ENCODE measurements at places on chromosomes 5 and 9.

- DNase-seq = peak; percentile 1
Observed at GRCh38 chr5:21452449-21452848, 1400.7 kb downstream of the CDH12 start.

GRCh38 chr9:128225770-128226411 lies 22.7 kb downstream of the DNM1 start:
- no peak for DNase-seq

- DNase-seq = no peak
Observed at GRCh38 chr5:101677961-101678360, 618.1 kb downstream of the SLCO4C1 start.

DNA sequence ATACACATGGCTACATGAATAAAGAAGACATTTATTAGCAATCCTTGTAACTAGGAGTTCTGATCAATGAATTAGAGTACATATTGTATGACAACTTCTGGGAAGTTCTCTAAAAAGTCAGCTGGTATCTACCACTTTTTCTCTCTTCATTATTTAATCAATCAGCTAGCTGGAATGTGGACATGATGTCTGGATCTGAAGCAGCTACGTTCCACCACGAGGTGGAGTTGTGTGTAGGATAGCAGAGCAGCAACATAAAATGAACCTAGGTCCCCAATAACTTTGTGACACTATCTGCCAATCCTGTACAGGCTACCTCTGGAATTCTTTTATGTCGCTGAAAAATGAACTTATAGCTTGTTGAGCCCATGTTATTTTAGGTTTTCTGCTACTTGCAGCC lies 32.9 kb upstream of the ENTREP1 start:
- no peak for DNase-seq

DNA sequence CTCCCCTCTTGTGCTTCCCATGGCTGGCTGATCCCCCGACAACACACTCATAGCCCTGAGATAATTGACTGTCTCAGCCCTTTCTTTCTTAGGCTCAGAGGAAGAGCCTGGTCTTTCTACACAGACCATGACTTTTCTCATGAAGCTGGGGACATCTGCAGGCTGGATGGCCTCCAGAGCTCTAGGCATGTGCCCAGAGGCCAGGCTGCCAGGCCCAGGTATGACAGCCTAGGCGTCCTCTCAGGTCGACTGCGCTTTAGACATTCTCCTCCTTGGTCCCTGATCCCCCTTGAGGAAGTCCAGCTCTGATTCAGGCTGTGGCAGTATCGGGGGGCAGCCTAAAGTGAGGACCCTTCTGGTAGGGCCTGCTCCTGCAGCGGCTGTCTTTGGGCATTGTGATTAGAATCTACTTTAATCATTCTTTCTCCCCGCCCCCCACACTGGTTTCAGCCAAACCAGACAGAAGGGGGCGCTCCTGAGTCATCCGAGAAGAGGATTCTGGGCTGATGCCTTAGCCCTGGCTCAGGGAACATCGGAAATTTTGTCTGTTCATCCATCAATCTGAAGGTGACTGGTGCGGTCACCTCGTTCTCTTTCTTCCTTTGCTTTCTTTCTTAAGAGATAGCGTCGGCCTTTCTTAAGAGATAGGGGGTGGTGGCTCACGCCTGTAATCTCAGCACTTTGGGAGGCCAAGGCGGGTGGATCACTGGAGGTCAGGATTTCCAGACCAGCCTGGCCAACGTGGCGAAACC lies 66.5 kb upstream of the HSPA9 start:
- DNase-seq = peak; percentile 70

GRCh38 chr5:133897431-133897830 lies 71.0 kb downstream of the C5orf15 start:
- DNase-seq = no peak

GRCh38 chr5:74767579-74767913 lies 497 bp downstream of the NSA2 start:
- DNase-seq = peak; percentile 56

GRCh38 chr5:51185850-51186329 lies 197.4 kb upstream of the ISL1 start:
- DNase-seq = no peak

All from cardiac fibroblast (primary cell).